ENCODE measurements at places on chromosomes 7 and 10.
A peak's percentile ranks its signal among the peaks of the same experiment; 100 is the strongest.

DNA sequence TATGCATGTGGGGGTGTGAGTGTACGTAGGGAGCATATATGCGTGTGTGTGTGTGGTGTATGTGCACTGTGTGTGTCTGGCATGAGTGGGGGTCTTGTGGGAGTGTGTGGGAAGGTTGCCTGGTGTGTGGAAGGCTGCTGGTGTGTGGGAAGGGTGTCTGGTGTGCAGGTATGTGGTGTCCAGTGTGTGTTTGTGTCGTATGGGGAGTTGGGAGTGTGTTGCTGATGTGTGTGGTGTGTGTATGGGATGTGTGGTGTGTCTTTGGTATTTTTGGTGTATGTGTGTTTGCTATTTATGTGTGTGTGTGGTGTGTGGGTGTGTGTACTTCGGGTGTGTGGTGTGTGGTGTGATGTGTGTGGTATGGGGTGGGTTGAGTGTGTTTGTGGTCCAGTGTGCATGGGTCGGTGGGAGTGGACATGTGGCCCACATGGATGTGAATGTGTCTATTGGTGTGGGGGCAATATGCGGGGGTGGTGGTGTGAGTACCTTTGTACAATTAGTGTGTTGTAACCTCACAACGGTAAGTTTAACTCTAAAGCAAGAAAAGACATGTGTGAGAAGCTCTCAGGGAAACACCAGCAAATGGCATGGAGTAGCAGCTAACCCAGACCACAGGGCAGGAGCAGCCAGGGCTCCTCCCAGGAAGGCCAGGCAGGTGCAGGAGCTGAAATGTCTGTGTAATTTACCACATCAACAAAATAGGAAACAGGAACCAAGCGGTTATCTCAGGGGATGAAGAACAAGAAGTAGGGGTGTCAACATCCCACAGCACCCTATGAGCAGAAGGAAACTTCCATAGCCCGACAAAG, 11.9 kb downstream of the ANTXRL start:
- DNase-seq: no peak

DNA sequence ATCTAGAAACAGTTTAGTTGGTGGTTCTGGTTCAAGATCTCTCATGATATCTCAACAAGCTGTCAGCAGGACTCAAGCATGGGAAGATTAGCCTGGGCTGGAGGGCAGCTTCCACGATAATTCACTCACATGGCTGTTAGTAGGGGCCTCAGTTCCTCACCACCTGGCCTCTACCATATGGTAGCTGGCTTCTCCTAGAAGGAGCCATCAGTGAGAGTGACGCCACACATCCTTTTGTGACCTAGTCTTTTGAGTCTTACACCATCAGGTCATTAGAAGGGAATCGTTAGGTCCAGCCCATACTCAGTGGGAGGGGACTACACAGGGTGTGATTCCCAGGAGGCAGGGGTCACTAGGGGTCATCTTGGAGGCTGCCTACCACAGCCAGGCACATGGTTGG, 239.3 kb upstream of the PLPP4 start:
- no peak for DNase-seq

DNA sequence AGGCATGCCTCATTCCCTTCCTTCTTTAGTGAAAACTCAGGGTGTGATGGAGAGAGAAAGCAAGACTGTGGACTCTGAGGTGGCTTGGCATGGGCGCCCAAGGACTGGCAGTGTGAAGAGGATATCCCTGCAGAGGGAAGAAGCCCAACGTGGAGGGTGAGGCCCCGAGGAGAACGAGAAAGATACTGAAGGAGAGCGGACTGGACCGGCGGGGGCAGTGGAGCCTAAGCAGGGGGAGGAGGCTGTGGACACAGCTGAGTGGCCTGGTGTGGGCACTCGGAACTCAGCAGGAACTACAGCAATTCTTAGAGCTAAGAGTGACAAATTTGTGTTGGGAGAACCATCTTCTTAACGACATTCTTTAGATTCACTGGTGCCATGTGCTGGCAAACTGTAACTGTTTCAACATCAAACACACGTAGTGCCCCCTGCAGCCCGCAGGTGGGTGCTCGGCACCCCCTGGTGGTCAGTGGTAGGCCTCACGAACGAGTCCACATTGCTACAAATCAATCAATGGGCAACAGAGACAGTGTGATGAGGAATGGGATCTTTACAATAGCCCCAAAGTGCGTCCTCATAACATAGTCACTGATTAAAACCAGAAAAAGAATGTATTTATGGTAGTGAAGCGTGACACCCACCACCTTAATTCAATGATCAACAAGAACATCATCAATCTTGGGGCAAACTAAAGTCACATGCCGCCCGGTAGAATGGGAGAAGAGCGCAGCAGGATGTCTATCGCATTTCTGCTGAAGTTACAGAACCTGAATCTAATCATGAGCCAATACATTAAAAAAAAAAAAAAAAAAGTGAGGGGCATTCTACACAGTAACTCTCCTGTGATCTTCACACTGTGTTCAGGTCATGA, 2.0 kb upstream of the SFTPA1 start:
- no peak for DNase-seq

DNA sequence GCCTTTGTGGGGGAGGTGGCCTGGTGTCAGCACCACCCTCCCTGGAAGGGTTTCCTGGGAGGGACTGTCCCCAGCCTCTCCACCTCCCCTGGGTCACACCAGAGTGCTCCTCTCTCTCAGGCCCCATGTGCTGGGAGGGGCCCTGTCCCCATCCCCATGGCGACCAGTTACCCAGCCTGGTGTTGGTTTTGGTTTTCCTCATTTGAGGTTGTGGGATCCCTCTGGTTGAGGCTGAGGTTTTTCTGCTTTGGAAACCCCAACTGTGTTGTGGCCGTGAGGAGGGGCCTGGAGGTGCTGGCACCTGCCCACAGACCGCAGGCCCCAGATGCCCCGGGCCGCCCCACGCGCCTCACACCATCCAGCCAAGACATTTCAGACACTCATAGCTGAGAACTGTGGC, 106.3 kb downstream of the GRK5 start:
- no peak for DNase-seq

DNA sequence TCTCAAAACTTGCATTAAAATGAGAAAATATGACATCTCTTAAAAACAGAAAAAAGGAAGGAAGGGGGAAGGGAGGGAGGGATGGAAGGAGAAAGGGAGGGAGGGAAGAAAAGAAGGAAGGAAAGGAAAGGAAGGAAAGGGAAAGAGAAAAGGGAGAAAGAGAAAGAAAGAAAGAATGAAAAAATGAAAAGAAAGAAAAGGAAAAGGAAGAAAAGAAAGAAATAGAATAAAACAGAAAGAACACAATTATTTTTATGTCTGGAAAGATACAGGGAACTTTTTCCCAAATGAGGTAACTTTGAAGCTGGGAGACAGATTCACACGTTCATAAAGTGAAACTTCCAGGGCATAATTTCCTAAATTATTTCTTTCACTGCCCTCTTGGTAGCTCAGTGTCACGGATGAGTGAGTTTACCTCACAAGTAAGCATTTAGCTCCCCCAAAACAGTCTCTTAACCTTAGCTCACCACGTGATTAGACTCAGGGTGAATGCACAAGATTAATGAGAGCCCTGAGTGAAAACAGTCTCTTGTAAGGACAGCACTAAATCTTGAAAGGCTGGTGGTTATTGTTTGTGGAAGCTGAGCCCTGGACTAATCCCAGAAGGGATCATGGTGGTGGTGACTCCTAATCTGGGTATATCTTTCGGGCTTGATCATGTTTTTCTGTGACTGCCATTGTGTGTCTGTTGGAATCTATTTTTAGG, 74.1 kb upstream of the HDAC9 start:
- DNase-seq: no peak

- DNase-seq: no peak
Observed at GRCh38 chr7:1176891-1177373, 16.9 kb upstream of the ZFAND2A start.

GRCh38 chr10:21174715-21175495, 277.8 kb upstream of the NEBL start:
- DNase-seq: no peak

GRCh38 chr10:71742301-71743088, 22.9 kb upstream of the C10orf105 start:
- DNase-seq: no peak

DNA sequence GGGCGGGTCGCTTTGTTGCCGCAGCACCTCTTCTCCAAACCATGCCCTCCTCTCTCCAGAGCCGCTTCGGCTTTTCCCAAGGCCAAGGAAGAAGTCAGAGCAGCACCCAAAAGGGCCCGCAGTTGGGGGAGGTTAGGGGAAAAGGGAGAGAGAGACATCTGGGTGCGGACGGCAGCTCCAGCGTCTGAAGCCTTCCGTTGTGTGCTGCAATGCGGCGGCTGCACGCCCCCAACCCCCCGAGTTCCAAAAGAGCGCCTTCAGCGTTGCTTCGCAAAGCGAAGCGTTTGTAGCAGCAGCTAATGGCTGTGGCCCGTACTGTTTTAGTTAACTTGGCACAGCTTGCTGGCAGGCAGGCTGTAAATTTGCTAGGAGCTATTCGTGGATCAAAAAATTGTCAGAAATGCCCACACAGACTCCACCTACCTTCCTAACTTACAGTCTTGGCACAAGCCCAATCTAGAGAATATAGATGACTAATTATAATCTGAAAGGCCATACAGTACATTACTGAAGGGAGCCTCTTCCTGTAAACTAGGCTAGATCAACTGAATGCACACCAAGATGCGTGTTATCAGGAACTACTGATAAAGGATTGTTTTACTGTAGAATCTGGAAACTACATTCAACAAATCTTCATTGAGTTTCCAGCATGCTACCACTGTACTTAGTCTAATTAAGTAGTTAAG, 1.1 kb upstream of the KBTBD2 start:
- DNase-seq: peak; percentile 15

Measured in left renal pelvis (tissue), 4 donors.